EH (cell line): ENCODE measurements at places on chromosomes 5 and 9.

DNA sequence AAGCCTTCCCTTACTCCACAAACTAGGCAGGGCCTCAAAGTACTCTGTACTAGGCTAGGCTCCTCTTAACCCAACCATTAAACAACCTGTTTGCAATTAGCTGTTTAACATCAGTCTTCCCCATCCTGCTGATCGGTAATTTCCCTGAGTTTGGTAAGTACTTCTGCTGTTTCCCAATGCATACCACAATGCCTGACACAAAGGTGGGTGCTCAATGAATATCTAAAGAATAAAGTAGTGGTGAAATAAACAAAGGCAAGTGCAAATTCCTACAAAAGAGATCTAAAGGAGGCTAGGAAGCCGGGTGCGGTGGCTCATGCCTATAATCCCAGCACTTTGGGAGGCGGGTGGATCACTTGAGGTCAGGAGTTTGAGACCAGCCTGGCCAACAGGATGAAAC lies 25.0 kb downstream of the FBXW2 start:
- DNase-seq = no peak

- DNase-seq = no peak
Measured at GRCh38 chr9:19800884-19801283, 12.0 kb upstream of the SLC24A2 start.

GRCh38 chr5:73648515-73648914 lies 22.5 kb downstream of the ARHGEF28 start:
- no peak for DNase-seq

- peak; percentile 11 for DNase-seq
Measured at GRCh38 chr9:78074385-78075291, 43.0 kb upstream of the GNAQ start.

GRCh38 chr9:111020594-111020993 lies 17.7 kb downstream of the LPAR1 start:
- no peak for DNase-seq

DNA sequence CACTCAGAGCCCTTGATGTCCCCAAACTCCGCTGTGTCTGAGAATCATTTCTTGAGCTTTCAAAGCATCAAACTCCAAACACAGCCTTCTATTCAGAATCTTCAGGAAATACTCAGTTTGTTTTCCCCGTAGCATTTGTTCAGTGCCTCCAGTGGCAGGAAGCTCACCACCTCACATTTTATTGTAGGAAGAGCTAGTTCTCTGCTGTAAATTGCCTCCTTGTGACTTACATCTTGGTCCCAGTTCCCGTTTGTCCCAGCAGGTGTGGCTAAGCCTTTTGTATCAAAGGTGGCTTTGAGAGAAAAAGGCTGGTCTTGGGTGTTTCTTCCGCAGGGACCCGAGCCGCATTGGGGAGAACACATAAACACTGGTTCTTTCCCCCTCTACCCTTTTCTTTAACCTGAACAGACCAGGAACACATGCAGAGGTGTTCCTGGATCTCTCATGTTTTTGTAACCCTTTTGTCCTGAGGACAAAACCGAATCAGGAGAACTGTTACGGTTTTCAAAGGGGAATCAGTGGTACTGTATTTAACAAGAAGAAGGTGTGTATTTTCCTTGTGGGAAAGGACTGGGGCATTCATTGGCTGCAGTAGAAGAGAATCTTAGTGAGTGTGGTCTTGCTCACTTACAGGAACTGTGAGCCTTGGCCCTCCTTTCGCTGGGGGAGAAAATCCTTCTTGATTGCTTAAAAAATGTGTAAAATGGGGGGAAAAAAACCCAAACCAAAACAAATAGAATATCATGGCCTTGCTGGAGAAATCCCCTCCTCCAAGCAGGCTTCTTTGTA lies 1.9 kb downstream of the OSMR start:
- DNase-seq = peak; percentile 38

DNA sequence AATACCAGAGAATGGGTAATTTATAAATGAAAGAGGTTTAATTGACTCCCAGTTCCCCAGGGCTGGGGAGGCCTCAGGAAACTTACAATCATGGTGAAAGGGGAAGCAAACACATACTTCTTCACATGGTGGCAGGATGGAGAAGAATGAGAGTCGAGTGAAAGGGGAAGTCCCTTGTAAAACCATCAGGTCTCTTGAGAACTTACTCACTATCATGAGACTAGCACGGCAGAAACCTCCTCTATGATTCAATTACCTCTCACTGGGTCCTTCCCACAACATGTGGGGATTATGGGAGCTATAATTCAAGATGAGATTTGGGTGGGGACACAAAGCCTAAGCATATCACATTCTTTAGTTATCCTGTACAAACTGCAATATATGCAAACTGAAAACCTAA lies 609.4 kb downstream of the MTRR start:
- peak; percentile 1 for DNase-seq
